ENCODE measurements at places on chromosomes 12 and 14.

DNA sequence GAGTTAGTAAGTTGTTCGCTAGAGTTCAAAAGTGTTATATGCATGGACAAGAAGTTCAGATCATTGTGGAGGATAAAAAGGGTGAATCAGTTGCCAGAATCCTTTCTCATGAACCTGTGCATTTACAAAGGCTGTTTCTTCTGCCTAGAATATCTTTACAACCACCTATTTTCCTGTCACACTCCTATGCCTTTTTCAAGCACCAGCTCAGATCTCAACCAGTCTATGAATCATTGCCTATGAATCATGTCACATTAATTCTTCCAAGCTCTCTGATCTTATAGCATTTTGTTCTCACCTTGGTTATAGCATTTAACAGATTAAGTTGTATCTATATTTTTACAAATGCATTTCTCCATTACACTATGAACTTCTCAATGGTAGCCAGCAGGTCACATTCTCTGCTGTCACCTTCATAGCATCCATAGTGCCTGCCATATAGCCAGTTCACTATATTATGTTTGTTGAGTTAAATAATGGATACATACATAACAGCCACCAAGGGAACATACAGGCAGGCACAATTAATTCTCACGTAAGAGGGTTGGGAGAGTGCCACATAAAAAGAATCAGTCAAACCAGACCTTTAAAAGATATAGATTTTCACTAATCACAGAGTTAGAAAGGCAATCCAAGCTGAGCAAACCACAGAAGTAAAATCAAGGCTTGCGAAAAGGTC is 573.0 kb downstream of the FOXG1 start:
- no peak for DNase-seq

DNA sequence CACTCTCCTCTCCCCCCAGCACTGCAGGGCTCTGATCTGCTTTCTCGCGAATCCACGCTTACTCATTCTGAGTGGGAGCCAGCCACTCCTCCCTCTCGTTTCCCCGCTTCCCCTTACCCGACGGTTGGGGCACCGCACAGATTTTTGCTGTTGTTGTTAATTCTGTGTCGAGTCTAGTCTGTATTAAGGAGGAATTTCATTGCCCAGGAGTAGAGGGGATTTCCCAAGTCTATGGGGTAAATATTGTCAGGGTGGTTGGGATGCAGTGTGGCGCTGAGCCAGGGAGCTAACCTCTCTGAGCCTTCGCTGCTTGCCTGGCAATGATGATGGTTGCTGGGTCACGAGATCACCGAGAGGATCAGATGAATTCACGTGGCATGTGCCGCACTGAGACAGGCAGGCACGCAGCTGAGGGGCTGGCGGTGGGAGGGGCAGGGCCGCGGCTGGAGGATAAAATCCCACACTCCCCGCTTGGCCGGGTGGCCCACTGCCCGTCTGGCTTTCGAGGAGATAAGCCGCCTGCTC is 18.5 kb downstream of the NCOR2 start:
- DNase-seq = no peak

DNA sequence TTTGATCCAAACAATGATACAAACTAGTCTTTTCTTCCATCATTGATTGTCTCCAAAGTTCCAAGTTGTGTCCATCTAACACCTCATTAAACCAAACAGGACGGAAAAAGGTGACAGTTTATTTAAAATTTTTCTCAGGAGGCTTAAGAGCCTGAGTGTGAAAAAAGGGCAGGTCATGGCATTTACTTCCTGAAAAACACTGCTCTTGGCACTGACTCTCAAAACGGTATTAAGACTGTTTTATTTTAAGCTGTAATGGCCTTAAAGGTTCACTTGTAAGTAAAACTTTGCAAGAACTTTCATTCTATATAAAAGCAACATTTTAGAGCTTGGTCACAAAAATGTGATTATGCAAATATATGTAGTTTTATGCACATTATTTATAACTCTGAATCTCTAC is 222.5 kb downstream of the SLC2A13 start:
- DNase-seq = no peak

- no peak for DNase-seq
Observed at GRCh38 chr14:104296388-104297312, 158.3 kb downstream of the KIF26A start.

GRCh38 chr12:46798648-46799047 is 27.1 kb downstream of the SLC38A4 start:
- no peak for DNase-seq

DNA sequence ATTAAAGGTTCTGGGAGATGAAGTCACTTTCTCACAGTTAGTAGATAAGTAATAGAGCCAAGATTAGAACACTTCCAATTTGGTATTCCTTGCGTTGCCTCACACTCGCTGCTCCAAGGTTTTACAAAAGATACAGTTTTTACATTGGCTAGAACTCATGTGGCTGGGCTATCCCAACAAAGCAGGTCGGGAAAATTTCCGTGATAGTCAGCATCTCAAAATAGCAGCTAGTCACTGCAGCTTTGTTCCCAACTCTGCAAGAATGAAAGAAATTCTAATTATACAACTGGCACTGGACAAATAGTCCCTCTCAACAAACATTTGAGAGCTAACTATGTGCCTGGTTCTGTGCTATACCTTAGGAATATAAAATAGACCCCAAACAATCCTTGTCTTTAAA is 24.6 kb upstream of the PPP1R12A start:
- no peak for DNase-seq

GRCh38 chr14:33056213-33056612 is 117.5 kb downstream of the NPAS3 start:
- no peak for DNase-seq

DNA sequence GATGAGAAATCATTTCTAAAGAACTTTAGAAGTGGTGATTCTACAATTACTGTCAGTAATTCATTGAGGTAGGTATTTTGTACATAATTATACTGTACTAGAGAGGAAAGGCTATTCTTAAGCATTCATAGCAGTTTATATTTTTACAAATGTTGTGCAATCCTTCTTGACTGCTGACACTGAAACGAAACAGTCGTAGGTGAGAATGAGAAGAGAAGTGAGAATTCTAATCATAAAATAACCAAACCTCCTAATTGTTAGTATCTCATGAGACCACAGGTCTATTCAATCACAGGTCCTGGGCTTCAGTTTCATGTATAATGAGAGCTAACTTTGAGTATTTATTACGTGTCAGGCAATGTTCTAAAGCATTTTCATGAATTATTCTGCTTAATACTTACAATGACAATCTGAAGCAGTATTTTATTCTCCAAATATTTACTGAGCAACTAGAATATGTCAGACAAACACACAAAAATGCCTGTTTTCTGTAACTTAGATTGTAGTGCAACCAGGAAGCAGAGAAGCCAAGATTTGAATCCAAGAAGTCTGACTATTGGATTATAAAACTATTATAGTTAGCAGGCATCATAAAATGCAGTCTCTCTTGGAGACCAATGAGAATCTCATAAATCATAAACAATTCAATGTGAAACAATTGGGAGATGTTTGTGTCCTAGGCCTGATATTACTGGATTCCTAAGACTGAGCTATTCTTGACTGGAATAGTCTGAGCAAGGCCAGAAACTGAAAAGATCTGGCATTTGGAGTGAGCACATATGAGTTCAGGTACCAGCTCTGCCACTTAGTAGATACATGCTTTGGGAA is 24.3 kb downstream of the RERG start:
- no peak for DNase-seq

- no peak for DNase-seq
Observed at GRCh38 chr12:124264089-124264795, 30.7 kb upstream of the RFLNA start.

GRCh38 chr14:26323869-26324268 is 274.0 kb downstream of the NOVA1 start:
- no peak for DNase-seq

DNA sequence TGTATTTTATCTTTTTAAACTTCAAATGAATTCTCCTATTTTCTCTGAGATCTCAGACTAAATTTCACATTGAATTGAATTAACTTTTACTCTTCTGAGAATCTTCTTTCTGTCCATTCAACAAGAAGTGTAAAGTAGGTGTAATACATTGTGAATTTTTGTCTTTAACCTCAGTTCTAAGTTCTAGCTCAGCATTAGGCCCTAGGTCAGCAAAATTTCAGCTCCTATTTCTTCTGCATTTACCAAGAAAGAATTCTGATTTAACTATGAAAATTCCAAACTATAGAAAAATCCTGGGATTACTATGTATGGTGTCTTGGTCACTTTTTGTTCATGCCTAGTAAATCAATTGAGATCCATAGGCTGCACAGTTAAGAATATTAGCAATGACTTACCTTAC is 110.9 kb upstream of the MYF6 start:
- no peak for DNase-seq

DNA sequence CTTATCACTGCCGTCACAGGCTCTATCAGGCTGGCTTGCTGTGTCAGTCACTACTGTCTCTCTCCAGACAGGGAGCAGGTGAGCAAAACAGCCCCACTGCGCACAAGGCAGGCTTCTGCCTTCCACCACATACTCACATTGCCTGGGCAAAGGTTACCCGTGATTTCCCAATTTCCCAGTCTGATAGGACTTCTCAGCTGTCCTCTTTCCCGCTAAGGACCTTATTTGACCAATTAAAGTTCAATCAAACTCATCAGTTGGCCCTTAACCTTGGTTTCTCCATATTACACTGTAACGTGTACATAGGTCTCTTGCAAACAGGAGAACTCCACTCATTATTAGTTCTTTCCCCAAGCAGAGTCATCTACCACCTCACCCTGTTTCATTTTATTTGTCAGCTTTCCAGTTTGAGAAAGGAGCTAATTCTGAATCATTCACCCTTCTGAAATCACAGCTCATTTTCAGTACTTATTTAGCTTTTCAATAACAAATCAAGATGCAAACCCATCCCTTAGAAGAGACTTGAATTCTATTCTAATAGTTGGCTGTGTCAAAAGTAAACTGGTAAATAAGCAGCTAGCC is 170.8 kb downstream of the ESR2 start:
- DNase-seq = no peak

GRCh38 chr12:112446008-112446725 is 27.4 kb downstream of the PTPN11 start:
- DNase-seq = no peak

- no peak for DNase-seq
Observed at GRCh38 chr14:58994130-58994529, 194.3 kb upstream of the DAAM1 start.

DNA sequence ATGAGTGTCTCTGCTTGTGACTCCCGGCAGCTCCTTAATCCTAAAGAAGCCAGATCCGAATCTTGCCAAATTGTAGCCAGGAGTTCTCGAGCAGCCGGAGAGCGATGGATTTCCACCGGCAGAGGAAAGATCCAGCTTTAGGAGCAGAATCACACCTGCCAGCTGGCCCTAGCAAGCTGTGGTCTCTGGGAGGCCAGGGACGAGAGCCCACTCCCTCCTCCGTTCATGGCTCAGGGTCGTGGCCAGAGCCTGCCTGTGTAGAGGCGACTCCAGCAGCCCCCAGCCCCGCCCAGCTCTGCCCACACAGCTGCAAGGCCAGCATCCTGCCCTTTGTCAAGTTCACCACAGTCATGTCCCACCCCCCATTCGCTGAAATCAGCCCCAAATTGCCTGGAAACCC is 121.0 kb downstream of the SCARB1 start:
- no peak for DNase-seq

DNA sequence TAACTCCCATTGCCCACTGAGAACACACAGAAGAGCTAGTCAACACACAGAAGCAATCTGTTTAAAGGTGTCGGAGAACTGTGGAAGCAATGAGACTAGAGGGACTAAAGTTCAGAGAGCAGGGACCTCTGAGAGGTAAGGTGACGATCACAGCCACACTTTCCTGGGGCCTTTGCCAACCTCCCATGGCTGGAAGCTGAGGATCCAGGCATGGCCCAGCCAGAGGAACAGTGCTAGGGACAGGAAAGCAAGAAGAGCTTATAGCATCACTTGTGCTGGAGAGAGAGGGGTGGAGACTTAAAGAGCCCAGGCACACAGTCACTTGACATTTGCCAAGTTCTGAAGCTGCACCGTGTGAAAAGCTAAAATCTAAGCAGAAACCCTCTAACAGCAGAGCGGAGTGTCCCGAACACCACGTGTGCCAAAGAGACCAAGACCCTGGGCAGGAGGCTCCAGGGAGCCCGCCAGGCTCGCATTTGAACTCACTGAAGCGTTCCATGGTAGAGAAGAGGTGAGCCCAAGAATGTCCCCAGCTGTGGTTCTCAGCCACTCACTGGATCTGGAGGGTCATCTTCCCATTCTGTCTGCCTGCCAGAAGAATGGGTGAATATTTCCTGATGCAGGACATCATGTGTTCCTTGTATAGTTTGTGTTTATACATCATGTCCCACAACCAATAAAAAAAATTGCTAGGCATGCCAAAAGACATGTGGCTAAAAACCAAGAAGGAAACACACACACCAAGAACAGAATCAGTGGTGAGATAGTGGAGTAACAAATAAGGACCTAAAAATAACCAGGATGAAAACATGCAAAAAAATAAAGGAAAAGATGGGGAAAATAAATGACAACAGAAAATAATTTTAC is 174.0 kb upstream of the C14orf180 start:
- no peak for DNase-seq

DNA sequence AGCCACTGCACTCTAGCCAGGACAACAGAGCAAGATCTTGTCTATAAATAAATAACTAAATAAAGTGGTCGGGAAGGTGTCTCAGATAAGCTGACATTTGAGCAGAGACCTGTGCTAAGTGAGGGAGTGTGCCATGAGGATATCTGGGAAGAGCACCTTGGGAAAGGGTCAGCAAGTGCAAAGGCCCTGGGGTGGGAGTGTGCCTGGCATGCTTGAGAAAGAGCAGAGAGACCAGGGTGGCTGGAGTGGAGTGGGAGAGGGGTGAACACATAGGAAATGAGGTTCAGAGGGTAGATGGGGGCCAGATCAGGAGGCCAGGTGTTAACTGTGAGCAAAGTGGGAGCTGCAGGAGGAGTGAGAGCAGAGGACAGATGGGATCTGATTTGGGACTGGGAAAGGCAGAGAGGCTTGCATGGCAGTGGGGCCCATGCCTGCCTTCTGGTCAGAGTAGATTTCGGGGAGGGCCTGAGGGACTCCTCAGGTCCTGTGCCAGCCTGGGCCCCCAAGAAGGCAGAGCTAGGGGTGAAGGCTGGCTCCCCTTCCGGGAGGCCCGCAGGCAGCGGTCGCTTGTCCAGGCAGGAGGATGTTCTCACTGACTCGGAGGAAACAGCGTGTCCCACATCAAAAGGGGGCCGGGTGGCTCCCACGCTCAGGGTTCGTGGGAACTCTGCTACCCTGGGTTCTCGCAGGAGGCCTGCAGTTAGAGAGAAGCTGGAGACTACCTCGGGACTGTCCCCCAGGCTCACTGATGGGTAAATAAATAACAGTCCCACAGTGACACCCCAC is 32.6 kb downstream of the DTX1 start:
- no peak for DNase-seq

- no peak for DNase-seq
Observed at GRCh38 chr12:57404966-57405640, 25.7 kb downstream of the R3HDM2 start.

DNA sequence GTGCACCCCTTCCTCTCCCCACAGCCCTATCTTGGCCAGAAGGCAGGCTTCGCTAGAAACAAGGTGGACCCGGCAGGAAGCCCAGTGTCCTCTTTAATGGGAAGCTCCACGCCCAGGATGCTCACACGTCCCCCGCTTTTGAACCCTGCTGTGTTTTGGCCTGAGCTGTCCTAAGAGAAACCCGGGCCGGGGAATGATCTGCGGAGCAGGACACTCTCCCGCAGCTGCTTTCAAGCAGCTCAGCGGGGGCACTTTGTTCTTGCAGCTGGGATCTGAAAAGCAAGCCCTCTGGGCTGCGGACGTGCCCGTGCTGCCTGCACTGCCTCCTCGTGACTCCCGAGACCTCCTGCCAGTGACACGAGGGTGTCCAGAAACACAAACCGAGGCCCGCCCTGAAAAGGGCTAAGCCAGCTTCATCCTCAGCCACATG is 30.0 kb downstream of the SCARB1 start:
- DNase-seq = no peak

GRCh38 chr12:5473076-5473782 is 41.3 kb downstream of the NTF3 start:
- DNase-seq = no peak

Measured in T-helper 22 cell (primary cell).